ENCODE measurements at places on chromosomes 2 and 18.

- no peak for DNase-seq
These were observed 6.9 kb upstream of the ECEL1 start for GRCh38 chr2:232494542-232494941.

DNA sequence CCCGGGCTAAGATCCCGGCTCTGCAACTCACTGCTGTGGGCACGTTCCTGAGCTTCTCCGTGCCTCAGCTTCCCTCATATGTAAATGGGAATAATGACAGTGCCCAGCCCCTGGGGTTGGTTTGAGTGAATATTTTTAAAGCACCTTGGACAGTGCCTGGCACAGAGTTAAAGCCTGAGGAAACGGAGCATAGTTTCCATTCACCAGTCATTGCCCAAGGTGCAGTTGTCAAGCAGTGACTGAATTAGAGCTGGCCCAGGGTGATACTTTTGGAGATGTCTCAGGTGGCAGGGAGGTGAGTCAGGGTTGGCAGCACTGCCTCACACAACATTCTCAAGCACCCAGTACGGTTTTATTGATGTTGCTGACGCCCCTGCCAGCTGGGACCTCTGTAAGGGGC is 12.2 kb downstream of the TMEM177 start:
- DNase-seq: no peak

- DNase-seq: no peak
These were observed 74.1 kb downstream of the CABYR start for GRCh38 chr18:24212939-24213338.

DNA sequence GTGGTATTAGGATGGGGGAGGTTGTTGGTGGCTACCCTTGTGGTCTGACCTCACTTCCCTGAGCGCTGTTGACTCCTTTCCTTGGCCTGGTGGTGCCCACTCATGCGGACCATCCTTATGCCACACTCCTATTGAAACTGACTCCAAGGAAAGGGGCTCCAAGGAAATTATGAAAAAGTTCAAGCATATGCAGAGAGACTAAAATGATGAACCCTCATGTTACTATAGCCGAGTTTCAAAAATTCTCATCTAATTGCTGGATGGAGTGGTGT is 96.2 kb upstream of the STPG4 start:
- no peak for DNase-seq

GRCh38 chr2:223041527-223042109 is 10.4 kb upstream of the KCNE4 start:
- no peak for DNase-seq

- DNase-seq: no peak
These were observed 1030.3 kb downstream of the TDRD15 start for GRCh38 chr2:22153931-22154613.

DNA sequence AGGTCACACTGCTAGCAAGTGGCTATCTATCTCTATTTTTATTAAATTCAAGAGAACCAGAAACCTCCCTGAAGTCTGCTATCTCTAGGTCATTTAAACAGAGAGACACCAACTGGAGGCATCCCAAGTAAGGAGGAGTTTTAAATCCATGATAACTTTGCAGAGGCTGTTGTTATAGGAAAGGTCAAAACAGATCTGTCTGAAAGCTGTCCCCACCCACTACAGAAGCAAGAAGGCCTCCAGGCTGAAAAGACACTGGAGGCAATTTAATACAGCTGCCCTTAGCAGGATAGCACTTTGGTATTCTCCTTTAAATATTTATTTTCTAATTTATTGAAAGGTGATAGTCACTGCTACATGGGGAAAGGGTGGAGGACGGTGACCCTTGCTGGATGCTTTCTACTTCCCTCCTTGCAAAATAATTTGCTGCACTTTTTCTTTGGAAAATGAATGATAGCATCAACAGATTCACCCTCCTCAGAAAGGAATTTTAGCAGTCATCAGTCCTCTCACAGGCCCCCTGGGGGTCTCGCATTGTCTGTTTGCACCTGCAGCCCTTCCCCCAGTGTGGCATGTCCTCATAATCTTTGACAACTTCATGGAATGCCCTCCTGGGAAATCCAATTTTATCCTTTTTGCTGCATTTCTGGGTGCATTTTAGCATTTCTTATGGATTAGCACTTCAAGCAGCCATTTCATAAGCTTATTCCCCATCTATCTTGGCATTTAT is 429.5 kb upstream of the TNP1 start:
- no peak for DNase-seq

DNA sequence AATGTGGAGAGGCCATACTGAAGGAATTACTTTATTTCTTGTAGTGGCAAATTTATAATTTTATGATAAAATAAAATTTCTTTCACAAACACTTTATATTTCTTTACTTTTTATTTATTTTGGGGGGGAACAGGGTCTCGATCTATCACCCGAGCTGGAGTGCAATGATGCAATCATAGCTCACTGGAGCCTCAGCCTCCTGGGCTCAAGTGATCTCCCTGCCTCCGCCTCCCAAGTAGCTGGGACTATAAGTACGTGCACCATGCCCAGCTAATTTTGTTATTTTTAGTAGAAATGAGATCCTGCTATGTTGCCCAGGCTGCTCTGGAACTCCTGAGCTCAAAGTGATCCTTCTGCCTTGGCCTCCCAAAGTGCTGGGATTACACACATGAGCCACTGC is 59.6 kb downstream of the SOS1 start:
- DNase-seq: no peak

DNA sequence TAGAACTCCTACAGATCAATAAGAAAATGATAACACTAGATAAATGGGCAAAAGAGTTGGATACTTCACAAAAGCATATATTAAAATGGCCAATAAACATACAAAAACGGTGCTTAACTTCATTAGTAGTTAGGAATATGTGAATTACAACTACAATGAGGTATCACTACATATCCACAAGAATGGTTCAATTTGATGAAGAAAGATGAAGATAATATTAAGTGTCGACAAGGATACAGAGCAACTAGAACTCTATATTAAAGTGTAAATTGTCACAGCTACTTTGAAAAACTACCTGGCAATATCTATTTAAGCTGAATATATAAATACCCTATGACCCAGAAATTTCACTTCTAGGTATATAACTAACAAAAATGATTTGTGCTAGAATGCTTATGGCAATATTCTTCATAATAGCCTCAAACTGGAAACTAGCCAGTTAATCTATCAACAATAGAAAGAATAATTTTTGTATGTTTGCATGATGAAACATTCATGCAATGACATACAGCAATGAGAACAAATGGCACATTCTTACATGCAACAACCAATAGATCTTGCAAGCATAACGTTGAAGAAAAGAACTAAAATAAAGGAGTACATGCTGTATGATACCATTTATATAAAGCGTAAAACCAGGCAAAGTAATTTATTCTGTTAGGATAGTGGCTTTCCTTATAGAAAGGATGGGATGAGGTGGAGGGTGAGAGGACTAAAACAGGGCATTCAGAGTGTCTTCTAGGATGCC is 290.2 kb upstream of the SESTD1 start:
- no peak for DNase-seq

DNA sequence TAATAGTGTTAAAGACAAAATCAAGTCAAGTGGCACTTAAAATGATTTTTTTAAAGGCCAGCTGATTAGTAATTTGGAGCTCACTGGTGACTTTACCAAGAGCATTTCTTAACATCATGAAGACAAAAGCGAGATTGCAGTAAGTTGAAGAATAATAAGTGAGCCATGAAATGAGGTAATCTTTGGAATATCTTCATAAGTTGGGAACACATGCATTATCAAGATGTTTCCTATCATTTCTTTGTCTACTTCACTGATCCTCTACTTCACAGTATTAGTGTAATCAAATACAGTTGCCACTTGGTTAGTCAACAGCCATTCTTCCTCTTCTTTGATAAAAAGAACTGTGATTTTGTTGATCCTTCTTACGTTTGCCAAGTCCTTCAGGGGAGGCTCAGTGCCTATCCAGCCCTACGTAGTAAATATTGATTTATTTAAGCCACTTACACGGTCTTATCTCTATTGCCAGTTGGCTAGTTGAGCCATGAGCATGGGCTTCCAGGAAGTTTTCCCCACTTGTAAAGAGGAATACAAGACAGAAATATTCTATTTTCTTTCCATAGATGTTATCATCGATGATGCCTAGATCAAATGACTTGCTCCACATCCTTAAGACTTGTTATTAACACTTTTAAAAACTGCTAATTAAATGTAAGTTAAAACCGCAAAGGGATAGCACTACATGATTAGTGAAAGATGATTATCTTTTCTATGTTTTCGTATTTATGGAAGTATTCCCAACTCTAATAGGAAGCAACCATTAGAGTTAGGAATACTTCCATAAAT is 46.1 kb downstream of the YES1 start:
- DNase-seq: no peak

DNA sequence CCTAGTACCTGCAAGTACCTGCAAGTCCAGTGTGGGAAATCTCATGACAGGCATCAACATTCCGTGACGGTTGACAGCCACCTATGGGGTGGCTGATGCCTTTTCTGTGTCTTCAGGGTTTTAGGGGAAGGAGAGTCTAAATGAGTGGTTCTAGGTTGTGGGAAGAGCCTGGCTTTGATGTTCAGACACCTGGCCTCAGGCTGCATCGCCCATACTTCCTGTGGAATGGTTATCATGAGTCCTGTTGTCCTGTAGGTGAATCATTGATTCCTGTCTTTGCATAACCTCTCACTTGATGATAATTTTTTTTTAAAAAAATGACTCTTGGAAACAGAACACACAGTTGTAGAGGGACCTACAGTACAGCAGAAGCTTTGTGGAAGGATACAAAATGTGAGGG is 108.9 kb downstream of the NEDD4L start:
- no peak for DNase-seq

- DNase-seq: no peak
These were observed 53.8 kb downstream of the MYO1B start for GRCh38 chr2:191299010-191299409.

DNA sequence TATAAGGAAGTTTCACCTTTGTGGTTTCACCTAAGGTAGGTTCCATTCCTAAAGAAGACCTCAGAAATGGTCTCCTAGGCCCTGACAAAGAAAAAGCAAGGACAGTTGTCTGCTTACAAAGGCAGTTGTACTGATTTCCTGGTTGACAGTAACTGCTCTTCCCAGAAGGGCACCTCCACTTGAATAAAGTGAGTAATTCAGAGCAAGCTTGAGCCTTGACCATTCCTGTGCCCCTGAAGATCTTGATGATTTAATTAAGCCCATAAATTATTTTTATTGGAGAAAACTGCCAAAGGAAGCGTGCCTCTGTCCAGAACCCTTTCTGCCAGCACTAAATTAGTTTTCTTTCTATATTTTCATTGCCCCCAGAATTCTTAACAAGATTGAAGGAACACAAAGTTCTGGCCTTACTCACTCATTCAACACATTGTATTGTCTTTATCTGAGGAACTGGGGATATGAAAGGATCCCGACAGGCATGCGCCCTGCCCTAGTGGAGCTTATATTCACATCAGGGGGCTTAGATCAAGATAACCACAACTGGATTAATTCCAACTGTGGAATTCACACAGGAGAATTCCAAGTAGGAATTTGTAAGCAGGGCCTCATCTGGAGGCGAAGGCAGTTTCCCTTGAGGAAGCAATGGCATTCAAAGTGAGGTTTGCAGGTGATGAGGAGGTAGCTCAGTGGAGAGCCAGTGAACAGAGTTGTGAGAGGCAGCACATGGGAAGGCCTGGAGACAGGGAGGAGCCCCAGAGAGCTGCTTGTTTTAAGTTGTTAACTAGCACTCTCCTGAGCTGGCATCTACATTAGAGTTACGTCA is 21.2 kb downstream of the PTRHD1 start:
- DNase-seq: no peak

DNA sequence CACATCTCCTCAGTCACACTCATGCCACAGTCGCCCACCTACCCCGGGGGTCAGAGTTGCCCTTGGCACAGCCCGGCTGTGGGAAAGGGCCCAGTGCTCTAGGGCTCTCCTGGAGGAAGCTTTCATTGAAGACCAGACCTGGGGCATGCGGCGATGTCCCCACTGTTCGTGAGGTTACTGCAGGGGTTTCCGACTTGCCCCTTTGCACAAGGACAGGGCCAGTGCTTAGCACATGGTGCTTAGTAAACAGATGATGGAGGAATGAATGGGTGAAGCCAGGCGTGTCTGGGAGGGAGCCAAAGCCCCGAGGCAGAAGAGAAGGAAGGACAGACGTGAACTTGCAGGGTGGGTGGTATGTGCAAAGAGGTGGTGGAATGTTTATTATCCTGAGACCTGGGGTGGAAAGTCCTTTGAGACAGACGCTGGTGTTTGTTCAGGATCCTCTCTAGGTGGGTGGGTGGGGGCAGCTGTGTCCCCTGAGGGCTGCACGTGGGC is 205.9 kb upstream of the ARL4C start:
- no peak for DNase-seq

DNA sequence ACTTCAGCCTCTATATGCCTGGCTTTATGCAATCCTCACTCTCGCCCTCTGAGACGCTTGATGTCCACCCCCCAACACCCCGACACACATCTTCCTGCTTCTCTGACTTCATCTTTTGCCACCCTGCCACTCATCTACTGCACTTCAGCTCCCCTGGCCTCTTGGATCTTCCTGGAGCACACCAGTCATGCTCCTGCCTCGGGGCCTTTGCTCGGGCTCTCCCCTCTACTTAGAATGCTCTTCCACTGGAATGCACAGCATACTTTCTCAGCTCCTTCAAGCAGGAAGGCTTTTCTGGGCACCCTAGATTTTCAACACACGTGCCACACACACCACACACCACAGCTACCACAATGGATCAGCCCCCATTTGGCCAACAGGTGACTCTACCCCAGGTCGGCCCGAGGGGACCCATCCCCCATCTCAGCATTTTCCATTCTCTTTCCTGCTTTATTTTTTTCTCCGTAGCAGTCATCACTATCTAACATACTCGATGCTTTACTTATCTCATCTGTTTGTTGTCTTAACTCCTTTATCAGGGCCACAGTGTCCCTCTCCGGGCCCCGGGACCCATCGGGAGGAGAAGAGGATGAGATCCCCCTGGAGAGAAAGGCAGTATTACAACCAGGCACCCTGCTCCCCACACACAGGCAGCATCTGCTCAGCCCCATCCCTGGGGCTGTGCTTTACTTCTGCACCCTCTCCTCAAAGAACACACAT is 2.3 kb downstream of the RUFY4 start:
- no peak for DNase-seq

- DNase-seq: no peak
These were observed 76.9 kb downstream of the KLF7 start for GRCh38 chr2:207088839-207089238.

GRCh38 chr18:23033056-23033455 is 99.9 kb downstream of the RBBP8 start:
- no peak for DNase-seq

- DNase-seq: no peak
These were observed 104.0 kb downstream of the PRPF40A start for GRCh38 chr2:152613235-152613634.
